Nephron progenitor cell (in vitro differentiated cells): ENCODE measurements at places on chromosomes 1 and 21.

DNA sequence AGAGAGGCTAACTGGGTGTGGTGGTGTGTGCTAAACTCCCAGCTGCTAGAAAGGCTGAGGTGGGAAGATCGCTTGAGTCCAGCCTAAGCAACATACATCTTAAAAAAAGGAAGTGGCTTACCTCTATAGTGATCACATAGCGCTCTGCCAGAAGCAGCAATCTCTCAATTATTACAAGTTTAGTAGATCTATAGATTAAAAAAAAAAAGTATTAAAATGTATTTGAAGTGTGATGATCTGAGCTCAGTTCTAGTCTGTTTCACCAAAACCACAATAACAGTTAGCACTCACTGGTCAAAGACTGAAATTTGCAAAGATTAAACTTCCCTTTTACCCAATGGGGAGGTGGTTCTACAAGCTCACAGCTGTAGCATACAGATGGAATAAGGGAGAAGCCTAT is 76.3 kb downstream of the USP24 start:
- DNase-seq = no peak

GRCh38 chr1:226686440-226687425 is 52.3 kb downstream of the ITPKB start:
- DNase-seq = no peak

GRCh38 chr1:7294636-7295035 is 476.5 kb upstream of the VAMP3 start:
- DNase-seq = no peak

DNA sequence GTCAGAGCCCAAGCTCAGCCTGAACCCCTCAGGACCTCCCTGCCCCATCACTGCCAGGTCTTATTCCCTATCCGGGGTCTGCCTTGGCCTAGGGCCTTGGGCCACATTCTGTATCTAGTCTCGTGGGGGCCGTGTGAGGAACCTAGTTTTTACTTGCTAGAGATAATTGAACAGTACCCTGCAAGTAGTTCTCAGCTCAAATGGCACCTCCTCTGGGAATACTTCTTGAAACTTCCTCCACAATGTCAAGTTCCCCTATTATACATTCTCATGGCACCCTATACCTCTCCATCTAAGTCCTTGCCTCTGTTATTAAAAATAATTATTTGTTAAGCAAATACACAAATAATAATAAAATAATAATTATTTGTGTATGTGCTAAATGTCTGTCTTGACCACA is 32.9 kb upstream of the CSF1 start:
- no peak for DNase-seq

DNA sequence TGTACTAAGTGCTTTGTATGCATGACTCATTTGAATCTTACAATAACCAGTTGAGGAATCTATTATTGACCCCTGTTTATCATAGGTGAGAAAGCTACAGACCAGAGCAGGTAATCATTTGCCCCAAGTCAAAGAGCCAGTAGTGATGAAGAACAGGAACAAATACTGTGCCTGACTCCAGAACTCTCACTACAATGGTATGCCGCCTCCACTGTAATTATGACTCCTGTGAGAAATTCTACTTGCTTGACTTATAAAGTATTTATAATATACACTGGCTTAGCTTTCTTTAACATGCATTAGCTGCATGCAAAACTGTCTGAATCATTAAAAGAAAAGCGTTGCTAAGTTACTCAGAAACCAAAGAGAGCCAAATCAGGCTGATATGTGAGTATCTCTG is 92.6 kb downstream of the ZNF281 start:
- no peak for DNase-seq

GRCh38 chr1:113275691-113276090 is 114.6 kb upstream of the MAGI3 start:
- DNase-seq = no peak

DNA sequence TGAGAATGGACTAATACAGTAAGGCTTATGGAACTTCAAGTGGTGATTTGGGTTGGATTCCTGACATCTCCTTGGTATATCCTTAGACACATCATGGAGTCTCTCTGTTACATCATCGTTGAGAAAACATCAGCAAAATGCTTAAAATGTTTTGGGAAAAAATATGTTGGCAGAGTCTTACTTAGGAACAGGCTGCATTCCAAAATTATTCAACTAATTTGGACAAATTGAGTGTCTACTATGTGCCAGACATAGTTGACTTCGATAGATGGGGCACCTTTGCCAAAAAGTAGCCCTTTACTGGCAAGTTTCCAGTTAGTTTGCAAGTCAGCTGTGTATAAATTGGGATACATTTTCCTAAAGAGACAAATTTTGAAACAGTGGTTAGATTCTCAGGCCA is 253.4 kb upstream of the ST6GALNAC5 start:
- no peak for DNase-seq

DNA sequence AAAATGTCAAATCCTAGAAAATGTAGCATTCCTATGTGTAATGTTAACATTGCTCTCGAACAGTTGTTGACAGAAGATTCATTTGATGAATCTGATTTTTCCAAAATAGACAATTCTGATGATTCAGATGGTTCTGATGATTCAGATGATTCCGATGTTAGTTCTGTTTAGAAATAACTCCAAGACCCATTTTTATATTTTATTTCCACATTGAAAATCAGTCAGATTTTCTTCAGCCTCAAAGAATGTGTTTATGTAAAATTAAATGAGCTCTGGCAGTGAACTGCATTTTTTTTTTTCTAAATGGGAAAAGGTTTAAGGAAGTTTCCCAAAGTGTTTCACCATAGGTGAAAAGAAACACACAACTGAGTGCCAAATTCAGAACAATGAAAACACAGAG is 136.5 kb downstream of the TSEN15 start:
- DNase-seq = no peak

GRCh38 chr1:209542585-209542984 is 40.9 kb upstream of the CAMK1G start:
- DNase-seq = no peak

- DNase-seq = no peak
These were observed 204.1 kb downstream of the COL24A1 start for GRCh38 chr1:85952460-85952859.
